LHCN-M2 (cell line): ENCODE measurements at places on chromosomes 7 and 10. TPM values are rescaled to one million over a fixed set of nuclear protein-coding genes. Genes with fewer than 3 reads are reported as not detected.

Gene ABCB1
- total RNA-seq: 0.29 and 0.38 TPM in 2 replicates

Gene ITIH5
- not detected in 2 replicates for total RNA-seq

Gene EFCAB10
- not detected in 2 replicates for total RNA-seq

Gene STOX1
- 0.57 and 0.58 TPM in 2 replicates for total RNA-seq

Gene TMEM130
- total RNA-seq: 0.06 and 0.11 TPM in 2 replicates

Gene ABCC2
- 0.34 and 0.58 TPM in 2 replicates for total RNA-seq

Gene TDRD1
- 0.06 TPM in 1 of 2 replicates, not detected in the other for total RNA-seq

Gene TRIM73
- total RNA-seq: 0.29 and 0.83 TPM in 2 replicates

Gene MMD2
- total RNA-seq: not detected in 2 replicates

Gene BICC1
- total RNA-seq: 17.3 and 20.7 TPM in 2 replicates

Gene CDK1
- 180 and 183 TPM in 2 replicates for total RNA-seq

Gene SUN3
- total RNA-seq: not detected in 2 replicates

Gene EBLN1
- total RNA-seq: 0.26 TPM in 1 of 2 replicates, not detected in the other

Gene FZD8
- total RNA-seq: 4.1 and 4.2 TPM in 2 replicates

Gene PPP1R17
- 0.06 TPM in 1 of 2 replicates, not detected in the other for total RNA-seq

Gene OR2A25
- total RNA-seq: not detected in 2 replicates

Gene SLC16A9
- total RNA-seq: 0.80 and 0.90 TPM in 2 replicates

Gene GPR15LG
- not detected in 2 replicates for total RNA-seq

Gene GPRIN2
- not detected in 2 replicates for total RNA-seq

Gene INSYN2A
- 1.7 and 3.3 TPM in 2 replicates for total RNA-seq

Gene SPDYE6
- not detected in 2 replicates for total RNA-seq

Gene DNAH11
- total RNA-seq: under 0.01 and 0.11 TPM in 2 replicates

Gene NUTM2E
- total RNA-seq: 0.06 TPM in 1 of 2 replicates, not detected in the other

Gene NCF1
- not detected in 2 replicates for total RNA-seq

Gene CHST15
- 27.1 and 40.2 TPM in 2 replicates for total RNA-seq

Gene CALD1
- total RNA-seq: 188 and 230 TPM in 2 replicates

Gene CALCR
- not detected in 2 replicates for total RNA-seq

Gene PDSS1
- 14.6 and 16.1 TPM in 2 replicates for total RNA-seq

Gene CH25H
- 0.06 TPM in 2 replicates for total RNA-seq

Gene ATE1
- 21.1 and 27.1 TPM in 2 replicates for total RNA-seq

Gene GFRA1
- 2.1 and 3.2 TPM in 2 replicates for total RNA-seq

Gene CDC14C
- 0.32 TPM in 1 of 2 replicates, not detected in the other for total RNA-seq

Gene SEPTIN14
- total RNA-seq: not detected in 2 replicates

Gene FAM25C
- not detected in 2 replicates for total RNA-seq

Gene SPDYE9
- total RNA-seq: not detected in 2 replicates

Gene GDF2
- total RNA-seq: not detected in 2 replicates

Gene CYTH3
- total RNA-seq: 23.9 and 32.7 TPM in 2 replicates

Gene CNTNAP2
- not detected in 2 replicates for total RNA-seq

Gene CYP2C8
- not detected in 2 replicates for total RNA-seq

Gene CNNM1
- 0.17 and 0.32 TPM in 2 replicates for total RNA-seq

Gene TECPR1
- 36.5 and 61.1 TPM in 2 replicates for total RNA-seq
